ENCODE measurements at places on chromosomes 3 and 15.

- DNase-seq = no peak
Observed at GRCh38 chr3:175659670-175660350, 800.7 kb downstream of the NAALADL2 start.

- DNase-seq = no peak
Observed at GRCh38 chr3:134083626-134084241, 54.0 kb upstream of the SLCO2A1 start.

- peak; percentile 94 for DNase-seq
Observed at GRCh38 chr15:56040081-56041035, 46.9 kb upstream of the NEDD4 start.

DNA sequence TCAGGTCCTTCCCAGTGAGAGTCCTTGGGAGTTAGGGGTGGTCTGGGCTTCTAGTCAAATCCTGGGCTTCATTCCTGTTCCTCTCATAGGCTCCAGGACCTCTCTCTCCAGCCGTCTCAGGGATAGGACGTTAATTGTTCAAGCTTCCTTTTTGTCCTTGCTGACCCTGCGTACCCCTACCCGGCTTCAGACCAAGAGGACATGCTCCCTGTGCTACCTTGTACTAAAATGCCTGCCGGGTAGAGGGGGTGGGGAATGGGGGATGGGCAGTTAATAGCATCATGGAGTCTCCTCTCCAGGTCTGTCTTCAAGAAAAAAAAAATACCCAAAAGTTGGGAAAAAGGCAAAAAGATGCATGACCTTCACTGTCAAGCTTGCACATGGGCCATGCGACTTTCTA lies 36.5 kb upstream of the GALNT15 start:
- no peak for DNase-seq

DNA sequence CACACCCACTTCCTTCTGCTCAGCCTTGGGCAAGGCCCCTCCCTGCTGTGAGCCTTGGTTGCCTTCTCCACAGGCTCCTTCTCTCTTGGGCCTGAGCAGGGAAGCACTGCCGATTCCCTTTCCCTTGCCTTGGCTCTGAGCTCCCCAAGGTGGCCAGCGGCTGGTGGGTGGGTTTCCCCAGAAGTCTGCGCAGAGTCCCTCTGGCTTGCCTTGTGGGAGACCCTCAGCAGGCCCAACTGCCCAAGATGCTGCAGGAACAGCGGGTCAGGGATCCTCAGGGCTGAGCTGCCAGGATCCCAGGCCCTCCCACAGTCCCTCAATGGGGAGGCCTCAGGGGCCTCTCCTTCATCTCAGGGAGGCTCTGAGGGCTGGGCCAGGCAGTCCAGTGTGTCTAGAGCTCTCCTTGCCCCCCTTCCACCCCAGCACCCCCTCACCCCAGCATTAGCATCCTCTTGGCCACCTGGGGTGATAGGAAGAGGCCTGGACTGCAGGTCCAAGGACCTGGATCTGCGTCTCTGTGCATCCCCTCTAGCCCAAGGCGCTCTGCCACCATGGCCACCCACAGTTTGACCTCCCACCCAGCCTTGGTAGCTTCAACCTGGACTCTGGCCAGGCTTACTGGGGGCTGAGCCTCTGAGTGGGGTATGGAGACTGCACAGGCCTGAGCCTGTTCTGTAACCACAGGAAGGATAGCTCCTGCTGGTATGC lies 68.6 kb downstream of the EXOG start:
- DNase-seq = no peak

DNA sequence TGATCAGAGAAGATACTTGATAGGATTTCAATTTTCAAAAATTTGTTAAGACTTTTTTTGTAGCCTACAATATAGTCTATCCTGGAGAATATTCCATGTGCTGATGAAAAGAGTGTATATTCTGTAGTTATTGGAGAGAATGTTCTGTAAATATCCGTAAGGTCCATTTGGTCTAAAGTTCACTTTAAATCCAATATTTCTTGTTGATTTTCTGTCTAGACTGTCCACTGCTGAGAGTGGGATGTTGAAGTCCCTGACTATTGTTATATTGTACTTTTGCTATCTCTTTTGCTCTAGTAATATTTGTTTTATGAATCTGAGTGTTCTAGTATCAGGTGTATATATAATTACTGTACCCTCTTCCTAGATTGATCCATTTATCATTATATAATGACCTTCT lies 406.2 kb upstream of the CNTN4 start:
- no peak for DNase-seq

- no peak for DNase-seq
Observed at GRCh38 chr3:49629451-49629850, 44.7 kb upstream of the APEH start.

- no peak for DNase-seq
Observed at GRCh38 chr3:157871838-157872460, 234.3 kb downstream of the SHOX2 start.

Data from small intestine (tissue), 16 donors.